CD4-positive, alpha-beta T cell treated with Interleukin-4 for 1 hour (primary cell): ENCODE measurements at places on chromosomes 2 and 18.
A peak's percentile ranks its signal among the peaks of the same experiment; 100 is the strongest.

DNA sequence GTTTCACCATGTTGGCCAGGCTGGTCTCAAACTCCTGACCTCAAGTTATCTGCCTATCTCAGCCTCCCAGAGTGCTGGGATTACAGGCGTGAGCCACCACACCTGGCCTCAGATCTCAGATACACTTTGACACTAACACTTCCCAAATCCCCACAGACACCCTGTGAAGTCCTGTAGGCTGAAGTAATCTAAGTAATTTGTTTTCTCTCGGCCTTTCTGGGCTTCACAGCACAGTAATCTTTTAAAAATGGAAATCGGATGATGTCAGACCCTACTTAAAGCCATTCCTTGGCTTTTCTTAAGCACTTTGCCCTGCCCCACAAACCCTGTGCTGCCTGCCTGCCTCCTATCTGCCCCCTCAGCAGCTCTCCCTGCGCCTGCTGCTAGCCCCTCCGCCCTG is 16.2 kb downstream of the ATIC start:
- DNase-seq: no peak

DNA sequence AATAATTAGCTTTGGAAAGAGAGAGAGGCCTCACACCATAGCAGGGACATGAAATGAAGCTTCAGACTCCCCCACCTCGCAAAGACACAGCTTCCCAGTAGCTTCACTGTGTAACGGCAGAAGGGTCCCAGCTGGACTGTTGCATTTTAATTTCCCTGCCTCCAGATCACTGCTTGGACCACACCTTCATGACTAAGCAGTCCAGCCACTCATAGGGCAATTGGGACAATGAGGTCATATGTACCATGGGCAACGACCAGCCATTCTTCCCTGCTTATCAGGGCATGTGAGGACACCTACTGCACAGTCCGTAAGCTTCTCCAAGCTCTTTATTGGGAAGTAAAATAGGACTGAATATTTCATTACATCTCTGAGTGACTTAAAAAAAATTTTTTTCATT is 183.0 kb downstream of the MREG start:
- peak; percentile 12 for DNase-seq

DNA sequence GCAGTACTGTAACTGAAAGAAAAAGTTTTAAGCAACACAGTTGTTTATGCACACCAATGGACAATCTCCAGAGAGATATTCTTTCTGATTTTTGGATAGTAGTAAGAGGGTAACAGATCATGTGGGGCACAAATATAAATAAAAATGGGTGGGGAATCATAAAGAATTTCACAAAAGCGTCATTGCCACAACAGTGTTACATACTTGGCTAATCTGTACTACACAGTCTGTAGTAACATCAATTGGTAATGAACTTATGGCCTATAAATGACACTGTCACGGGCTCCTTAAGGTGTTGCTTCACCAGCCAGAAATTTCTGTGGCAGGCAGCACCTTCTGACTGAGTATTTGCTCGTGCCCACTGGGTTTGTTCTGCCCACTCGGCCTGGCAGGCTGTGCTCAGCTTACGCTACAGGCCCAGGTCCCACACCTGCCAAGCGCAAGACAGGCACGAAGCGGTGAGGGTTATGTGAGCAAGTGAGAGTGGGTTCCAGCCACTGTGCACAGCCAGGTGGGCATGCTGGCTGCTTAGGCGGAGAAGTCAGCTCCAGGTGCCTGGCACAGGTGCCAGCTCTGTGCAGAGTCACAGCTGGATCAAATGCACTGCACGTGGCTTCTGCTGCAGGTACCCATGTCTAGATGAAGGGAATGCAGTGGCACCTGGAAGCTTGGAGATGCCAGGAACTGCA is 532.5 kb upstream of the SLC39A10 start:
- DNase-seq: no peak

- no peak for DNase-seq
These were observed 31.8 kb downstream of the AGFG1 start for GRCh38 chr2:227503433-227504406.

- no peak for DNase-seq
These were observed 248.1 kb upstream of the SALL3 start for GRCh38 chr18:78731398-78732032.

DNA sequence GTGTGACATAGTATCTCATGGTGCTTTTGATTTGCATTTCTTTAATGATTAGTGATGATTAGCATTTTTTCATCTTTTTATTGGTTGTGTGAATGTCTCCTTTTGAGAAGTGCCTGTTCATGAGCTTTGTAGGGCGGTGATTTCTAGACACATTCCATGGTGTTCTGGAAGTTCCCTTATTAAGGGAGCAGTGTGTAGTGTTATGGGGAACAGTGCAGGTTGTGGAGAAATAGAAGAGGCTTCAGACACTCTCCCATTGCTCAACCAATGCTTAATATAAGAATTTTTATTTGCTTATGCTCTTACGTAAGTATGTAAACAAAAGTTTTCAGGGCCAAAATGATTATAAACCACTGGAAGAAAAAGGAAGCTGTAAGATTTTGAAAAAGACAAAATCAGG is 34.7 kb downstream of the MMADHC start:
- no peak for DNase-seq

DNA sequence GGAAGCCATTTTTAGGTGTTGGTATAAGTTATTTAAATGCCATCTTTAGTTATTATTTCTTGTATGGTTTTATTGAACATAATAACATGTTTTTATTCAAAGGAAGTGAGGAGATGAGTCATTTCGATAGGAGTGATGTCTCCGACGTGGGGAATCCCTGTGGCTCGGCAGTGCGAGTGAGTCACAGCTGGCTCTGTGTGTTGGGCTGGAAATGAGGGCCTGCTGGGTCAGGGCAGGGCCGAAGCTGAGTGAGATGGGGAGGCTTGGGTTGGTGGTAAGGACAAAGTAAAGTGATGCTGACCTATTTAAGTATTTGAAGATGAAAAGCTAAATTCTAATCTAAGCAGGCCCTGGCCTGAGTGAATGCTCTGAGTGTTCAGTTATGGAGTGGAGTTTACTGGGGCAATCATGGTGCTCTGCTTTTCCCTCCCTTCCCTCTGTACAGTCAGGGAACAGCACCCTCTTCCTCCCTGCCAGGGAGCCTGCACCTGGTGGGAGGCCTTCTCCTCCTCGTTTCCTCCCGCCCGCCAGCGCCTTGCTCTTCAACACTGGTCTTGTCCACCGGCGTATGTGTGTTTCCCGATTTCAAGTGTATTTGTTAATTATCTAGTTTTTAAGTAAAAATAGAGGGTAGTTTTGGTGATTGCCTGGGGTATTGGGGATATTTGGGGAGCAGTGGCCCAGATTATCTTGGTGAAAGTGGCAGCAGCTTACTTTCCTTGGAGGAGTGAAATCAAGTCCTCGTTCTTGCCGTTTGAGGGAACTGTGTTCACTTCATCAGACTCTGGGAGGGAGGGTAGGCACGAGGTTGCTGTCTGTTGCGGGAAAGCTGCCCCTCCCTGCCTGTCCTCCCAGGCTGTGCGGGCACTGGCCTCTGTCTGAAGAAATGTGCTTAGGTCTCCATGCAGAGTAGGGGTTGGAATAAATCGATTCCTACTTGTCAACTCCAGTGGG is 157.0 kb downstream of the LDLRAD4 start:
- DNase-seq: peak; percentile 87

DNA sequence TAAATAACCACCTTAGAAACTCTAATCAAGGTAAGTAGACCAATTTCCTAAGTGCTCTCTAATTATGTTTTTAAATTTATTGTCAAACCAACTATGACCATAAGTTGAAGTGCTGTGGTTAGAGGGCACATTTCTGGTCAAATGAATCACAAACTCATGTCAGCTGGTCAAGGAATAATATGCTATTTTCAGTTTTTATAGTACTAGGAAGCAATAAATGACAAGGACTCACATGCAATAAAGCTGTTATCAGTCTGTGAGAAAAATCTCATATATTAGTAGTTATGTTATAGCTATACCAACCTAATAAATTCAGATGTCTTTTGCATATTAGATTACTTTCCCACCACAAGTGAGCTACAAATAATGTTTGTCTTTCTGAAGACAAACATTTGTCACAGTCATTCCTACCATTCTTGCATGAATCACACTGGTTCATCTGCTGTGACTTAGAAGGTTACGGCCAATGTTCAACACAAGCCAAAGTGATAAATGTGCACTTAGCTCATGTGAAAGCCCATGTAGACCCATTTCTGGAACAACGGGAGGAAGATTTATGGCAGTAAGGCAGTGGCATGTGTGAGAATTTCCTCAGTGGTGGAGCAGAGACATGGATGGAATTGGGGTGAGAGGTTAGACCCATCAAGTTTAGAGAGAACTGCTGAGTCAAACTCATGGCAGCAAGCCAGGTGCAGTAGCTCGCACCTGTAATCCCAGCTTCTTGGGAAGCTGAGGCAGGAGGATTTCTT is 27.4 kb upstream of the CCNYL1 start:
- DNase-seq: no peak

GRCh38 chr2:196105951-196106350 is 37.3 kb upstream of the DNAH7 start:
- DNase-seq: no peak

DNA sequence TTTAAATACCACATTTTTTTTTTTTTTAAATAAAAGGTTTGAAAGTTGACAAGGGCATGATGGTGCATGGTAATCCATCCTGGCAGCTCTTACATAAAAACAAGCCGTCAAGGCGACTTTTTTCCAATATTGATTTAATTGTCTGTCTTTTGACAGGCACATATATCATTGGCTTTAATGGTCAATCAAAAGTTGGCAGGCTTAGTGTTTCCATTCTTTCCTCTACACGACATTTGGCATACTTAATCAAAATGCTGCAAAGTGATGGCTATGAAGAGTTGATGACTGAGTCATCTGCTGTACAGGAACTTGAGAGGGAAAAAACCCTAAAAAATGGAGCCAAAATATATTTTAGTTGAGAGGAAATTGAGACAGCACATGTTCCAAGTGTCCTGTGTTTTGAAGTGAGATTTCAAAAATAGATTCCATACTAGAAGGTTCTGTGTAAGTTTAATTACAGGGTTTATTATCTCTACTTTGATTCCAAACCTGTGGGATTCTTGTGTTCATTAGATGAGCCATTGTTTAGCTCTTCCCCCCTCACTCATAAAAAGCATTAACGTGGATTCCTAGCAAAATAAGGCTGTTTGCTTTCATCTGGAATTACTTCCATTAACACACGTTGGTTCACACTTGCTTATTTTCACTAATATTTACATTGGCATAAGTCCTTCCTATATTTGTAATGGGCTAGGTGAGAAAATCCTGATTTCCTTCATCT is 3.2 kb downstream of the TSHZ1 start:
- no peak for DNase-seq

DNA sequence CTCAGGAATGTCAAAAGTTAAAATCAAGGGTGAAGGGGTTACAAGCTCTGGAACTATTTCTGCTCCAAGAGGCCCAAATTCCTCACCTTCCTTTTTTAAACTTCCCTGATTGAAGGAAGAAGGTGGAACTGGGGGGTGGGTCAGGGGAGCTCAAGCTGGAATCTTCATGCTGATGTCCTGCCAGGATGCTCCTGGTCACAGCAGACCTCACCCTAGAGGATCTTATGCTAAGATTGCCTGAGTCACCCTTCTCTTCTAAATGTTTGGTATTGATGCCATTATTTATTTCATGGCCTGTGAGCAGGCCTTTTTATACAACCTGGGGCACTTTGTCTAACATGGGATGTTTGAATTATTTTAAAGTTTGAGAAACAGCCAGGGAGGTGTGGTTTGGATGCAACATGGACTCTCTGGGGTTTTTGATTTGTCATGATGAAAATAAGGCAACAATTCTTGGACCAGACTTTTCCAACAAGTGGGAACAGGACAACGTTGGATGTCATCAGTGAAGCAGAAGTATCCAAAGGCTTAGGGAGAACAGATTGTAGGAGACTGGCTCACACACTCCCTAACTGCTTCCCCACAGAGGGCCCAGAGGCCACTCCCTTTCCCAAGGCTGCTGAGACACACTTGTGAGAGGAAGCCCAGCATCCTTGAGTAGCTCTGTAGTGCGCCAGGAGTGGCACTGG is 420.2 kb upstream of the MEX3C start:
- no peak for DNase-seq

DNA sequence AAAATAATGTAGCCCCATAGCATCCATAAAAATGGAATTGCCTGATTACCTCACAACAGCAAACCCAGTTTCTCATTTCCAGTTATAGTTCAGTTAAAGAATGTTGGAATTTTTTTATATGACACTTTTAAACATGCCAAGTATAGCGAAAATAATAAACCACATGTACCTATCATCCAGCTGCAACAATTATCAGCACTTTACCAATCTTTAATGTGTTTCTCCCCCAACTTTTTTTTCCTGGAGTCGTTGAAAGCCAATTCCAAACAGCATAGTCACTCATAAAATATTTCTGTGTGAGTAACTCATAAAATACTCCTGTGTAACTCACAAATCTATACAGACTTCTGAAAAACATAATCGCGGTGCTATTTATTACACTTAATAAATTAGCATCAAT is 38.1 kb downstream of the SMAD4 start:
- DNase-seq: no peak

GRCh38 chr18:44723411-44723810 is 42.7 kb downstream of the SETBP1 start:
- DNase-seq: peak; percentile 39

DNA sequence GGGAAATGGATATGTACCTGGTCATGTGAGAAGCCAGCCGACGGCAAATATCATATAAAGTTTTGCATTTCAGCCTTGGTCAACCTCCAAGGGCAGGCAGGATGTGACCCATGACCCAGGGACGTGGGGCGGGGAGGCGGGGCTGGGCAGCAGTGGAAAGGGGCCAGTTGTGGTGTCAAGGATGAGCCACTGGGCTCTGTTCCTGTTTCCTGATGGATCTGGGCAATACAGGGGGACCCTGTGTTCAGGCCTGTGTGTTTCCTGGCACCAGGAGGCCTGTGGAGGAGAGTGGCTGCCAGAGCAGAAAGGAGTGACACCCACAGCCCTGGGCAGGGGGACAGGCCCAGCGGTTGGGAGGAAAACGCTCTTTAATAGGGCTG is 106.9 kb downstream of the GATA6 start:
- no peak for DNase-seq

DNA sequence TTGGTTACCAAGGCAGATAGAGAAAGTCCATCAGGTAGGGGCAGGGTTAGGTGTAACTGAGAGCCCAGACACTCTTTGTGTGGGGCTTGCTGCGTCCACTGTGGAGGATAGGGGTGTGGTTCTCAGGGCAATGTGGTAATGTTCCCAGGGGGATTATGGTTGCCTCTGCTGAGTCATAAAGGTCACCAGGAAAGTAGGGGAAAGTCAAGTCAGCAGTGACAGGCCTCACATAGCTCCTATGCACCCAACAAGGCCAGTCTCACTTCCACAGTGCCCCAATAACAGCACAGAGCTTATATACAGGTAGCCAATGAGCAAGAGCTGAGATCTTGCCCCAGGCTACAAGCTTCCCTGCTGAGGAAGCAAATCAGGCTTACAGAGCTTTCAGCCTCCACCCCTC is 1438.0 kb upstream of the ZEB2 start:
- DNase-seq: no peak

DNA sequence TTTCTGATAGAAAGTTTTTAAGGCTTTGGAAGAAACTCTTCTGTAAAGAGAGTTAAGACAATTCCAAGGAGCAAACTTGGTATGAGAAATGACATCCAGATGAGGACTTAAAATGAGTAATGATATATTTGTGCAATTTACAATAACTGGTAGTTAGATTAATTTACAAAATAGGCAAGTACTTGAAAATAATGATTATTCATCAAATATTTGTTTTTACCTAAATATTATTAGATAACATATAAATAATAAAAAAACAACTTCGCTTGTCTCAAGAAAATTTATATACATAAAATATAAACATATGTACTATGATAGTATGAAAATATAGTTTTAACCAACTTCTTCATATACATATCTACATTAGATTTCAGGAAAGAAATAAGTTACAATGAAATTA is 478.5 kb downstream of the TRIB2 start:
- DNase-seq: no peak
